ENCODE measurements at places on chromosomes 12 and 14.

DNA sequence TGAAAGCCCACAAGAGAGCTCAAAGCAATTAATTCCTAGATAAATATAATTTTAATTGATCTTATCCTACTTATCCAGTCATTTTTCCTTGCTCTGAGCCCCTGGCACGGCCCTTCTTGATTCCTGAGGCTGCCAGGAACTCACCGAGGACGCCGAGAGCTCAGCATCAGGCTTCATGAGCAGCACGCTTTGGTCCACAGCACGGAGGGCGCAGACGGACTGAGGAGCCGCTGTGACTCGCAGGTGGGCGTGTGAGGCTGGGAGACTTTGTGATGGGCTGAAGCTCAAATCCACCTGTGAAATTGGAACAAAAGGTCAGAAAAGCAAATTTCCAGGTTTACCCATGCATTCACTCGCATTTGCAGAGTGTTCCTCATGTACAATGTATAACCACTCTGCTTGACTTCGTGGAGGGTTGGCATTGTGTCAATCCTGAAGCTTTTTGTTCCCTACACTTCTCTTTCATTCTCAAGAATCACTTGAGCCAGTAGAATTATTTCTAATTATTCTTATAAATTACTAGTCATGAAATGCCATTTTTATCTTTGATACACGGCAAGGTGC lies 17.2 kb downstream of the A2M start:
- DNase-seq = no peak

DNA sequence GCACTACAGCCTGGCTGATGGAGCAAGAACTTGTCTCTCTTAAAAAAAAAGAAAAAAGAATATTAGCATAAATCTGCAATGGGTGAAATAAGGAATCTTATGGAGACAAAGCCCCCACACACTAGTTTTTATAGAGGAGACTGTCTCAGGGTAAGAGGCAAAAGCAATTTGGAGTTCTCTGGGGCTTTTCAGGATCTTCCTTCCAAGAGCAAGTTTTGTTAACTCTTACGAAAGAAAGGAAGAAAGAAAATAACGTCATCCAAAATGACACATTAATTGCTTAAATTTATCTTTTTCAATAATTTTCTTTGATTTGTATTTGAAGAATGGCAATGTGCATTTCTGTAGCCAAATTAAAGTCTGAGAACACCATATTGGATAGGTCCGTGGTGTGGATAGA lies 3.8 kb downstream of the PDE6H start:
- no peak for DNase-seq

GRCh38 chr14:58104808-58105207 lies 47.2 kb downstream of the ARMH4 start:
- DNase-seq = no peak

- DNase-seq = no peak
These were observed 79.4 kb upstream of the BCL11B start for GRCh38 chr14:99351166-99352007.

GRCh38 chr12:18951218-18951617 lies 178.3 kb upstream of the PLEKHA5 start:
- no peak for DNase-seq

GRCh38 chr12:88361493-88361892 lies 218.8 kb downstream of the KITLG start:
- no peak for DNase-seq

GRCh38 chr12:131045705-131046460 lies 92.2 kb downstream of the ADGRD1 start:
- DNase-seq = no peak

GRCh38 chr12:114403011-114403689 lies 2.8 kb downstream of the TBX5 start:
- DNase-seq = no peak

GRCh38 chr12:2475984-2476383 lies 318.8 kb upstream of the FKBP4 start:
- DNase-seq = no peak

DNA sequence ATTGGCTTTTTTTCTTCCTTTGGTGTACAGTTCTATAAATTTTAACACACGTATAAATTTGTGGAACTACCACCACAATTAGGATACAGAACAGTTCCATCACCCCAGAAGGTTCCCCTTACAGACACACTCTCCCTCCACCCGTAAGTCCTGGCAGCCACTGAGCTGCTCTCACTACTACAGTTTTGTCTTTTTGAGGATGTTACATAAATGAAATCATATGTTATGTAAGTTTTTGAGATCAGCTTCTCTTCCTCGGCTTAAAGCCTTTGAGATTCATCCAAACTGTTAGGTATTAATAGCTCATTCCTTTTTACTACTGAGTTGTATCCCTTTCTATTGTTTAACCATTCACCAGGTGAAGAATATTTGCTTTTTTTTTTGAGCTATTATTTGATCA lies 74.3 kb upstream of the SLC24A4 start:
- no peak for DNase-seq

DNA sequence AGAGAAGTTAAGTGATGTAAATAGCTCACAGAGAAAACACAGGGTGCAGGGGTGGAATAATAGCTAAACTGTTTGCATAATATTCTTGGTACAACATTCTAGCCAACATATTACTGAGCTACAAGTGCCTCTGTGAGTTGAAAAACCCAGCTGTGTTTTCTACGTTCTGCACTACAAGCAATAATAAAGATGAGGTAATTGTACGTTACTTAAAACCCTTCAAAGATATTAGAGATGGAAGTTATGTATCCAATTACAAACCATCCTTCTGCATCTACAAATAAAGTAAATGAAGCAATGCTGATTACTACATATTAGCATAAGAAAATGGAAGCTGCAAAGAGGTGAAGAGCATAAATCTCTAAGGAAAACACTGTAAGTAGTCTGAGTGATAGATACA lies 271.4 kb downstream of the SSPN start:
- no peak for DNase-seq
